ENCODE measurements at places on chromosomes 1 and 21. TPM values are rescaled to one million over a fixed set of nuclear protein-coding genes. Genes with fewer than 3 reads are reported as not detected.

Gene ILDR2
- 0.14 TPM for total RNA-seq

Gene FCAMR
- not detected for total RNA-seq

Gene ESPN
- not detected for total RNA-seq

Gene RAB42
- total RNA-seq: 4.8 TPM

Gene OR2L13
- total RNA-seq: not detected

Gene PLA2G2C
- total RNA-seq: not detected

Gene RNF186
- not detected for total RNA-seq

Gene SAMD11
- 1.1 TPM for total RNA-seq

Gene NDUFV3
- total RNA-seq: 72.4 TPM

Gene DPYD
- 24.1 TPM for total RNA-seq

Gene OR6N1
- not detected for total RNA-seq

Gene PCP4L1
- total RNA-seq: not detected

Gene CBS
- total RNA-seq: 101 TPM

Gene DEGS1
- total RNA-seq: 152 TPM

Gene CLEC20A
- total RNA-seq: not detected

Gene HSF2BP
- 4.4 TPM for total RNA-seq

Gene FCRL6
- total RNA-seq: not detected

Gene LCE1B
- not detected for total RNA-seq

Gene GBP5
- under 0.01 TPM for total RNA-seq

Gene RPL5
- total RNA-seq: 809 TPM

Gene ADCY10
- total RNA-seq: 0.22 TPM

Gene NBPF6
- 1.1 TPM for total RNA-seq

Gene TBX19
- total RNA-seq: 0.44 TPM

Gene LCE2B
- not detected for total RNA-seq

Gene NHLH2
- not detected for total RNA-seq
